Amniotic stem cell (primary cell): ENCODE measurements at places on chromosomes 3 and 15.

DNA sequence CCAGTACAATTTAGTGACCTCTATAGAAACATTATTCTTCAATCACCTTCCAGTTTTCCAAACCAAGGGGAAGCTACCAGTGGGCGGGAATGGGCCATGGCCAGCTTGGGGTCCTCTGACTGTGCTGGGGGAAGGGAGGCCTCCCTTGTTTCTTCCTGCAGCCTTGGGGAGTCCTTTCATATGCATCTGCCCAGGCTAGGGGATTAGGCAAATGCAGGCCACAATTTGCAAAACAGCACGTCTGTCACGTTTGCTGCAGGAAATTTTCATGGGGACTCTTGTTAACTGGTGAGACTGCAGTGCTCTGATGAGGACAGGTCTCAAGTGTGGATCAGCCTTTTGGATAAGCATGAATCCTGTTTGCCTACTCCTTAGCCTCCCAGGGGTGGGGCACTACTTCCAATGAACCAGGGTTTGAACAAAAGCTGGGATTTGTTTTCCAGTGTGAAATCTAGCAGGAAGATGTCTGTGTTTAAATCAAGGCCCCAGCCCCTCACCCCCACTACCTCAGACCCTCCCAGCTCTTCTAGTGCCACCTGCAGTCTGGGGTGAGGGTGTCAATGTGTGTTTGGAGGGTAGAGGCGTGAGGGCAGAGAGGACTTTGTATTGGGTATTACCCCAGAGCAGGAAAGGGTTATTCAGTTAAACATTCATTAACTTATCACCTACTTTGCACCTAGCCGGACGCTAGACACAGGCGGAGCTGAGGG is 219.9 kb downstream of the OPA1 start:
- no peak for DNase-seq

- DNase-seq: no peak
Observed at GRCh38 chr3:64265646-64266045, 40.4 kb upstream of the PRICKLE2 start.

DNA sequence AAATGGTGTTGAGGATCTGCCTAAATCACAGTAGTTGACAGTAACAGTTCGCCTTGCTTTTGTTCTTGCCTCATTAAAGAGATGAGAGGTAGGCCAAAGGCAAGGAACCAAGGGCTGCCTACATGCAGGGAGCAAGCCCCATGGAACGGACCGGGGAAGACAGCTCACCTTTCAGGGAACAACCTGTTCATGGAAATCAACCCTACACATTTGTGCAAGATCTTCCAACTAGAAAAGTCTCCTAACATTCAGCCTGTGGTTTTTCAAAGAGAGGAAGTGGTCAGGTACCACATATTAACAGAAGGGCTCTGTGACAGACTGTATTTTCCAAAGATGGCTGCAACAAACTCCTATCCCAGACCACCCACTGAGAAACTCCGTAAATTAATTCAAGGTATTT is 1031.8 kb upstream of the NR2F2 start:
- no peak for DNase-seq

- no peak for DNase-seq
Observed at GRCh38 chr3:168863561-168863960, 767.8 kb upstream of the GOLIM4 start.
